ENCODE measurements at places on chromosomes 7 and 10.

DNA sequence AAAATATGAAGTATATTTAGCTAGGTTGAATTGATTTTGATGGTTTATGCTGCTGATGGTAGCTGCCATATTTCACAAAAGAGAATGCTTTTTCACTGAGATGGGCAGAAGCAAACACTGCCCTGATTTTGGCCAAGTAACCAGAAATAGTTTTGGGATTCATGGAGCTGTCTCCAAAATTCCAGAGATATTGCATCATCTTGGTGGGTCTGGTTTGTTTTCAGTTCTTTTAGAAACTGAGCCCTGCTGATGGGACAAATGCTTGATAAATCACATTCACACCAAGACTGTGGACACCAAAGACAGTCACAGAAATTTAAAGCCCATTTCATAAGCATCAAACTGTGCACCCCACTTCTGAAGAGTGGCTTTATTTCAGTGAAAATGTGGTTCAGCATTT is 140.5 kb downstream of the BICC1 start:
- no peak for DNase-seq

GRCh38 chr7:124649397-124650014 is 116.1 kb downstream of the GPR37 start:
- no peak for DNase-seq

DNA sequence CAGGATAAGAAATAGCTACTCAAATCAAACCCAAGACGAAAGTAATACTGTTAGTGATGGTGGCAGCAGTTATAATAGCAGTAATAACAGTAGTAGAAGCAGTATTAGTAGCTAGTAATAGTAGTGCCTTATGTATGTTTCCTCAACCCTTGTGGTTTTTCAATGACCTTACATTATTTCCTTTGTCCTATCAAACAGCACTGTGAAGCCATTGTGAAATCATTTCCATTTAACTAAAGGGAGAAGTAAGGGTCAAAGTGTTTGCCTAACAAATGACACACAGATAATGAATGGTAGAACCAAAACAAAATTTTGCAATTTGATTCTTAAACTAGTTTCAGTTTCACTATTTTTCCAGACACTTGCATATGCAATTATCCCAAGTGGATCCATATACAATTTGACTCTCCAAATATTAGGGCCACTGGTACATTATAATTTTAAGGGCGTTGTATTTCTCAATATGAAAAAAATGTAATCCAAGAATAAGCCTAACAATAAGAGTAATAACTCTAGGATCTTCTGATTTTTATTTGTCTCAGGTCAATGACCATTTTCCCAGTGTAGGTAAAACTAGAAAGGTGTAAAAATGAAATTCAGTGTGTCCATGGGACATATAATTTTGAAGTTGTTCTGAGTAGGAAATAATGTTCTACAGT is 33.7 kb upstream of the TMEM26 start:
- DNase-seq, result no peak

- DNase-seq, result no peak
Measured at GRCh38 chr7:151396328-151396970, 13.4 kb downstream of the WDR86 start.

GRCh38 chr7:106180721-106181120 is 68.6 kb upstream of the SYPL1 start:
- no peak for DNase-seq

DNA sequence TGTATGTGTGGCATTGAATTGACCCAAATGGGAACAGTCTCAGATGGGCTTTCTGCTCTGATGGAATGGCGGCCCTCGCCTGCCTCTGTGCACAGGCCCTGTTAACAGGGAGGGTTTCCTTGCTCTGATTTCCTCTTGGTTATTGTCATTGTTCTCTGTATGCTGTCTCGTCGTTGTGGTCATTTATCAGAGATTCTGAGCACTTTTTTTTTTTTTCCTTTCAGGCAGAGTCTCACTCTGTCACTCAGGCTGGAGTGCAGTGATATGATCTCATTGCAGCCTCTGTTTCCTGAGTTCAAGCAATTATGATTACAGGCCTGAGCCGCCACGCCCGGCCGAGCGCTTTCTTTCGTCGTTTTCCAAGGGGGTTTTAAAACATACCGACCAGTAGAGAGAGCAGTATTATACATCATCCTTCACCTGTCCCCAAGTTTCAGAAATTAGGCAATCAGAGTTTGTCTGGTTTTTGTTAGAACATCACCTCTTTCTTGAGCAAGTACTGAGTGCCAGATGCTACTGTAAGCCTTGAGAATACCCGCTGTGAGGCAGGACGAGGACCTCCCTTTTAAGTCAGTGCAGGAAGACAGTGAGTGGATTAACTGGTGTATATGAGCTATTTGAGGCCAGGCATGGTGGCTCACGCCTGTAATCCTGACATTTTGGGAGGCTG is 6.5 kb downstream of the CHST12 start:
- DNase-seq, result no peak

- DNase-seq, result no peak
Measured at GRCh38 chr7:143354965-143355364, 7.5 kb downstream of the FAM131B start.

DNA sequence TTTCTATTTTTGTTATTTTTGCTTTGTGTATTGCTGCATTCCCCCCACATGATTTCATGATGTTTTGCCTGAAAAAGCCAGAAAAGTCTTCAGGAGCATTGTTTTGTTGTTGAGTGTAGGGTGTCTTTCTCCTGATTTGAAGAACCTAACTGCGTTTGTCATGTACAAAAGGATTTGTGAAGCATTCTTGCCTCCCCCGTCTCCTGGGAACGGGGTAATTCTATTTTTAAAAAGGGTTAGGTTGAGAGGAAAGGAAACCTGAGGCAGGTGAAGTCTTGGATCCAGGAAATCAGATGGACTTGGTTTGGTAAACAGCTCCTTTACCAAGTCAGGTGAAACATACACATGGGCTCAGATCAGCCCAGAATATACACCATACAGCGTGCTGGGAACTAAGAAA is 26.0 kb upstream of the BTBD16 start:
- DNase-seq, result no peak

DNA sequence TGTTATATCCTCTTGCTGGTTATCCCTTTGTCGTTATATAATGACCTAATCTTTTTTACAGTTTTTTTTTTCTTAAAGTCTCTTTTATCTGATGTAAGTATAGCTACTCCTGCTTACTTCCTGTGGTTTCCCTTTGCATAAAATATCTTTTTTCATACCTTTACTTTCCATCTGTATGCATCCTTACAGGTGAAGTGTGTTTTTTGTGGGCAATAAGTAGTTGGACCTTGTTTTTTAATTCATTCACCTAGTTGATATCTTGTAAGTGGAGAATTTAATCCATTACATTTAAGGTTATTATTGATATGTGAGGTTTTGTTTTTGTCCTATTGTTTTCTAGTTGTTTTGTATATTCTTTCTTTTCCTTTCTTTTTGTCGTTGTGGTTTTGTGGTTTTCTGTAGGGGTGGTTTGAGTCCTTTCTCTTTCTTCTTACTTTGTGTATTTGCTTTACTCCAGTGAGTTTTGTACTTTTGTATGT is 168.6 kb downstream of the MLLT10 start:
- no peak for DNase-seq

GRCh38 chr7:143243111-143243510 is 20.1 kb upstream of the GSTK1 start:
- DNase-seq, result no peak

DNA sequence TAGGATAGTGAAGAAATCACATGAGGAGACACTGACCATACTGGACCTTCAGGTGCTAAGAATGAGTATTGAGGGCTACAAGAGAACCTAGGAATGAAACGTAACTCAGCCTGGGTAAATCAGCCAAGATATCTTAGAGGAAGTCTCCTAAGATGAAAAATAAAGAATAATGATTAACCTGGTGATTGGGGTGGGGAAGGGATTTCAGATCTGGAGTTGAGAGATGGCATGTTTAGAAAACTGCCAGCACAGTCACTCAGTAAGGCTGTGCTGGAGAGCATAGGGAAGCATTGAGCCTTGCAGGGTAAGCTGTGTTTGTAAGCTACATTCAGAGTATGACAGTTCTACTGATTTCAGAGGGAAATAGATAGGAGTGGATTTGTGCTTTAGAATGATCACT is 1.9 kb upstream of the MALRD1 start:
- DNase-seq, result no peak

DNA sequence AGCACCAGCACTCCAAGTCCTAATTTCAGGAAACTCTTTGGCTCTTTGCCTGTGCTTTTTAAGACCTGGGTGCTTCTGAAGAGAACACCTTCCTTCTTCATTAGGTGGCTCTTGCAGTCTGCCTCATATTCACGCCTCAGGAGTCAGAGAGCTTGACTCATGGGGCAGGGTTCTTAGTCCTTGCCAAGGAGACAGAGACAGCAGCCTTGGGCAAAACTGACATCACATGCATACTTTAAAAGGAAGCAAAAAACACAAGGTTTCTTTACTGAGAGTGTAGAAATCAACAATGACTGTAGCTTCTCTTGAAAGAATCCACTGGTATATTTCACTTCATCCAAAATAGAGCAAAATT is 780.6 kb downstream of the INHBA start:
- DNase-seq, result no peak

DNA sequence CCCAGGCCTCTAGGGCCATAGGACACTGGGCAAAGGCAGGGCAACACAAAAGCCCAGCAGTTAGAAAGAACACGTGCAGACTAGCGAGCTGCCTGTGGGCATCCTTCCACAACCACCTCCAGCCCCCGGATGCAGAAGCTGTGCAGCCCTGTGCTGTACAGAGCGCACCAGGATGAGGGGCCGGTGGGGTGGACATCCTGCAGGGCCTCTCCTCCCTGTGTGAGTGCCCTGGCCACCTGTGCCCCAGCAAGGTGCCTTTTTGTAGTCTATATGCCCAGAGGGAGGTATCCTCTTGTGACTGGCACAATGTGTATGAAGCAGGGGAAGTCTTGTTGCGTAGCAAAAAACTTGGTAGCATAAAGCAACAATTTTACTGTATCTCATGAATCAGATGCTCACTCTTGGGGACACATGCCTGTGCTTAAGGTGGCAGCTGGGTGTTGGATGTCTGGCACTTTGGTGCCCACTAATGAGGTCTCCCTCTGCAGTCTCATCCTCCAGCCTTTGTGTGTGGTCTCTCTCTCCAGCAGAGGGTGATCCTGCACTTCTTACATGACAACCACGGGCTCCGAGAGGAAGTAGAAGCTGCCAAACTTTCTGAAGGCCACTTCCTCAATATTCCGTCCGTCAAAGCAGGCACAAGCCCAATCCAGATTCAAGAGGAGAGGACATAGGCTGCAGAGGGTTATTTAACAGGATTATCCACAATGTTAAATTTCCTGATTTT is 8.7 kb downstream of the NCAPG2 start:
- no peak for DNase-seq

- DNase-seq, result peak; percentile 68
Measured at GRCh38 chr10:8331896-8332729, 277.6 kb downstream of the GATA3 start.

GRCh38 chr7:27678617-27679260 is 16.1 kb upstream of the HIBADH start:
- DNase-seq, result no peak

- DNase-seq, result no peak
Measured at GRCh38 chr10:62528441-62528840, 154.3 kb downstream of the ZNF365 start.

- DNase-seq, result no peak
Measured at GRCh38 chr7:711093-711921, 15.2 kb upstream of the DNAAF5 start.

DNA sequence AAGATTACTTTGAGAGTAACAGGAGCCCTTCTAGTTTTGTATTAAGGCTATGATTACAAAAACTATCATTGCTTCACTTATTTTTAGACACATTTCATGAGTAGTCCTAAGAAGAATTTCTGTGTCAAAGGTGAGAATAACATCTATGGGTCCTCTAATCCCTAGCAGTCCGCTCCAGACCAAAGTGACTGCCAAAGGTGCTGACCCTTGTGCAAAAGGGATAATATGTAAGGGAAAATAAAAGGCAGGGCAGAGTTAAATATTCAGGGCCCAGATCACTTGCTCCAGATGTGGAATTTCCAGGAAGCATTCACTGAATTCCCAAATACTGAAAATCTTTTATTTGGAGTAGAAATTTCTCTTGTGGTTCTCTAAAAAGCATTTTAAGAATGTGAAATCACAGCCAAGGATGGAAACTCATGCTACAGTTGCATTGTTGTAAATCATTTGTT is 29.3 kb downstream of the RHOBTB1 start:
- no peak for DNase-seq
